ENCODE measurements at places on chromosomes 16 and 17.

DNA sequence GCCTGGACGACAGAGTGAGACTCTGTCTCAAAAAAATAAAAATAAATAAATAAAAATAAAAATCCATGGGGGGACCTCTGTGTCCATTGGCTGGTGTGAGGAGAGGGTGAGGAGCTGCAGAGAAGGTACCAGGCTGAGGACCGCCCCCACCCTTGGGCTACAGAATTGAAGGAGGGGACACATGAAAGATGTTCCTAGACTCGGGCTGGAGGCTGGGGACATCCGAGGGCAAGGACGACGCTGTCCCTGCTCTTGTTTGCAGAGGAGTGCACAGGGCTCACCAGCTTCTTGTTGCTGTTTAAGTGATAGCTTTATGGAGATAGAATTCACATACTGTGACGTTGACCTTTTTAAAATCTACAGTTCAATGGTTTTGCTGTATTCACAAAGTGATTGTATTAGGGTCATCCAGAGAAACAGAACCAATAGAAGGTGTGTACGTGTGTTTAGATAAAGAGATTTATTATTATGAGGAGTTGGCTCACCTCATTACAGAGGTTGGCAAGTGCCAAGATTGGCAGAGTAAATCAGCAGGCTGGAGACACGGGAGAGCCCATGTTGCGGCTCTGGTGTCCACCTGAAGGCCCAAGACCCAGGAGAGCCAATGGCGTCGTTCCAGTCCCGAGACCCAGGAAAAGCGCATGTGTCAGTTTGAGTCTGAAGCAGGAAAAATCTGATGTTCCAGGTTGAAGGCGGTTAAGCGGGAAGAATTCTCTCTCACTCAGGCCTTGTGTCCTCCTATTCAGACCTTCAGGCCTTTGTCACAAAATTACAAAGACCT is 320.7 kb downstream of the SEC14L1 start:
- no peak for DNase-seq

DNA sequence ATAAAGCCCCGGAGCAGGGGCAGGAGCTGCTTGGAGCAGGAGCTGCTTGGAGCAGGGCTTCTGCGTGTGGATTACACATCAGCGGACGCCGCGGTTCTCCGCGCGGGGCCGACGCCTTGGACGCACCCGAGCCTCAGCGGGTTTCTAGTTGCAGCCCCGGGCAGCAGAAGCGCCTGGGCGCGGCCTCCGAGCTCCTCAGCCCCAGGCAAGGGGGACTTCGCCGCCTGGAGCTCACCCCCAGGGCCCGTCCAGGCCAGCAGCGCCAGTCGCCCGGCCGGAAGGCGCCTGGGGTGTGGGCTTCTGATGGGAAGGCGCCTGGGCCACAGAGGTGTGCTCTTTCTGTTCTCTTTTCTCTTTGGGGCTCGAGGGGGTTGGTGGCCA is 6.3 kb downstream of the FOXF1 start:
- DNase-seq = no peak

DNA sequence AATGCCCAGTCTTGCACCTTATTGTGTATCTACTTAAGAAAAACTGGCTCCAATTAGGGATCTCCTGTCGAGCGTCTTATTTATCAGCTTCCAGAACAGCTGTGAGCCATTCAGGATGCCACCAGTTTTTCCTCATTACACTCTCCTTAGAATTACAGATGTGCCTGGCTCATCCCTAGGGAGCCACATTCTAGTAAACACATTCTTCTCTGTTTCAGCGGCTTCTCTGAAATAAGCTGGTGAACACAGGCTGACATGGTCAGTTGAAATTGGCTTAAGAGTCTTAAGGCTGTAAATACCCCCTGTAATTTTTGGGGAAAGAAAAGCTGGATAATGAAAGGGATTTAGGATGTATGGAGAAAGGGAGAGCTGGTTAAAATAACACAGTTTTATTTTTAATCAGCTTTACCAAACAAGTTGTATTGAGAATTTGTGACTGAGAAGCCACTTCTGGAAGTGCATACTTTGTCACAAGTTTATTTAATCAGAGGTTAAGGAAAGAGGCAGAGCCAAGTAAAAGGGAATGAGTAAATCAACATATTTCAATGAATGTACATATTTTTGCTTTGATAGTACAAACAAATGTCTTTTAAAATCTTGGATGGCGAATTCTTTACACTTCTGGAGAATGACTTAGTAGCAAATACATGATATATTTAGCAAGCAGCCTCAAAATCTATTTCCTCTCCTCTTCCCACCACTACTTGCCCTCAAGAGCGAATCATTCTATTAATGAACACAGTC is 562.0 kb upstream of the GOT2 start:
- no peak for DNase-seq

GRCh38 chr16:35752012-35752772 is 2292.8 kb downstream of the TP53TG3F start:
- DNase-seq = no peak

DNA sequence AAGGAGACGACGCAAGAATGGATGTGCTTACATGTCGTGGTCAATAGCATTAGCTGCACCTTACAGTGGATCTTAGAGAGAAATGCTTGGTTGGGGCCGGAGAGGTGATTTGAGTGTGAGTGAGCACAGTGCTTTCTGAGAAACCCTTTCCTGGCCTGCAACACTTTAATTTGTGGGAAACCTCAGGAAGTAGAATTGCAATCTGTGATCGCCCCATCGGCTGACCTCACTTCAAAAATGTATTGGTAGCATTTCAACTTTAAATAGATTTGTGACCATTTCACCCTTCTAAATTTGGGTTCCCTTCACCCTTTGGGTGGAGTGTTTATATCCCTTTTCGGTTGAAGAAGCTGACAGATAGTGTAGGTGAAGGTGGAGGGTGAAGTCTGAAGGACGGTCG is 13.2 kb downstream of the PRKCB start:
- DNase-seq = no peak

DNA sequence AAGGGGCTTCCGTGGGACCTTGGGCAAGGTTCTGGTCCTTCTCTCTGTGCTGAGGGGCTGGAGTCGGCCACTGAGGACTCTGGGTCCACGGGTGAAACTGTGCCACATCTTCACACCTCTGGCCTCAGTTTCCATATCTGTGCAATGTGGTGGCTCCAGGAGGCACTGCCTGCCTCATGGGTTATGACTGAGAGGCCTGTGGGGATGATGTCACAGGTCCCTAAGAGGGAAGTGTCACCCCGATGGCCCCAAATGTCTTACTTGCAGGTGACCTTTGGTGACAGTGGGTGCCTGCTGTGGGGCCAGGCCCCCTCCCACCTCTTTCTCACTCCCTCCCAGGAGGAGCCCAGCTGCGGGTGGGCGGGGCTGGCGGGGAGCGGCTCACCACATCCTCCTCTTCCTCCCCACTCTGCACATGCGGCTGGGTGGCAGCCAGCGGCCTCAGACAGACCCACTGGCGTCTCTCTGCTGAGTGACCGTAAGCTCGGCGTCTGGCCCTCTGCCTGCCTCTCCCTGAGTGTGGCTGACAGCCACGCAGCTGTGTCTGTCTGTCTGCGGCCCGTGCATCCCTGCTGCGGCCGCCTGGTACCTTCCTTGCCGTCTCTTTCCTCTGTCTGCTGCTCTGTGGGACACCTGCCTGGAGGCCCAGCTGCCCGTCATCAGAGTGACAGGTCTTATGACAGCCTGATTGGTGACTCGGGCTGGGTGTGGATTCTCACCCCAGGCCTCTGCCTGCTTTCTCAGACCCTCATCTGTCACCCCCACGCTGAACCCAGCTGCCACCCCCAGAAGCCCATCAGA is at the start of gene IL21R:
Gene IL21R, plus strand, starts transcription at position 407 of the 801 bp plus-strand sequence. CDS start 27,898 bp downstream, outside the sequence.
- peak; percentile 92 for DNase-seq

DNA sequence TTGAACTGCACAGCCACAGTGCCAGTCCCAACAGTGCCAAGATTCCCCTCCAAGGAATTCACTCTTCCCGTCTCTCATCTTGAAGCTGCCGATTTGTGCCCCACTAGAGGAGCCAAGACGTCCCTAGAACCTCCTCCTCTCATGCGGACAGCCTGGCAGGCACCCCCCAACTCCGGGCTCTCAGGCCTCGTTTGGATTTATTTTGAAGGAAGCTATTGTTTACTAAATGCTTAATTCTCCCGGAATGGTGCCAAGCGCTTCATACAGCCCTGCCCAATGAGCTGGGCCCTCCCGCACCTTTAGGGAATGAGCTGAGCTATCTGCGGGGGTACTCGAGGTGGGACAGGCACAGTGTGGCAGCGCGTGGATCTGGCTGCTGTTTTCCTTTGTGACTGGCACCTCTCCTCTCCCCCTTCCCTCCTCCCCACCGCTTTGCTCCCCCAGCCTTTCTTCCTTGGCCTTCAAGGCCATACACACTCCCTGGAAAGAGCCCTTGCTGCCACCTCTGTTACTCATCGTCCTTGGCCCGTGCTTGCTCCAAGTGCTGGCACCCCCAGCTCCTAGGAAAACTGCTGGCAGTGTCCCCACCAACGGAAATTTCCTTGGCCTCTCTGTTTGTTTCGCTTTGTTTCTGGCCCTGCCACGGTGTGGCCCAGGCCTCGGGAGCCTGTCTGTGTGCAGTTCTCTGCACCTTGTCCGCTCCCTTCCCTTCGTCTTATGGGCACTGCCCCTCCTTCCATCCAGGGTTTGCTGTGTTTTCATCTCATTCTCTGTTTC is 49.9 kb upstream of the CDR2 start:
- no peak for DNase-seq

GRCh38 chr17:43200127-43200526 is 11.5 kb upstream of the TMEM106A start:
- DNase-seq = no peak

- DNase-seq = no peak
Measured at GRCh38 chr17:81044764-81045589, 10.0 kb downstream of the BAIAP2 start.

- no peak for DNase-seq
Measured at GRCh38 chr17:55531053-55531728, 19.9 kb upstream of the SMIM36 start.

GRCh38 chr16:79372503-79373184 is 227.9 kb downstream of the MAF start:
- DNase-seq = peak; percentile 49

DNA sequence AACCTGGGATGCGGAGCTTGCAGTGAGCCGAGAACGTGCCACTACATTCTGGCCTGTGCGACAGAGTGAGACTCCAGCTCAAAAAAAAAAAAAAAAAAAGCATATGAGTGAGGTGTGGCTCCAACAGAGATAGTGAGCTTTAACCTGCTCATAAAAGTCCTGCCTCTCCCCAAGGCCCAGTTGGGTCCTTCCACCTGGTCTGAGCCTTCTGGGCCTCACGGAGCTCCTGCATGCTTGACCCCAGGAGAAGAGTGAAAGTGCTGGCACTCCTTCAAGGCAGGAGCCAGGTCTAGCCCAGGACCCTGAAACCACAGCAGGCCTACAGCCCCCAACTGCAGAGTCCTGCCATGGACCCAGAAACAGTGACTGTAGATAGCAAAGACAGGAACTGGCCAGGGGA is 17.7 kb downstream of the HSD11B2 start:
- no peak for DNase-seq

DNA sequence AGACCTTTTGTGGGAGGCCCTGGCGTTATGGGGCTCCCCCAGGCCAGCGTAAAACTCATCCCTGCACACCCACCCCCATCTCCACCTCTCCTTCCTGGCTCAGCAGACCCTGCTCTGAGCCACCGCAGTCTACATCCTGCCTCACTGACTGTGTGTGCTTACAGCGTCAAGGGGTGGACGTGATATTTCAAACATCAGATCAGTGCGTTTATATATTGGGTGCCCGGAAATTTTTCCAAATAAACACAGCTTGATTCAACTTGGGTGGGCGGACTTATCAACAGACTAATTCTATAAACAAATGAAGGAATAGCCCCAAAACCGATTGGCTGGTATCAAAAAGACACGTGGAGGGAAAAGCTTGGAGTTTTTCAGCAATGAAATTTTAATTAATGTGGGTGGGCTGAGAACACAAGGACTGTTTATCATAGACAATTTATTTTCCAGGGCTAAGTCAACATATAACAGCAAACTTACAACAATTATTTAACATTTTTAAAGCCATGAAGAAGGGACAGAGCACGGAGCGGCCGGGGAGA is at the start of gene FOXL1:
Gene FOXL1, plus strand, starts transcription at position 489 of the 539 bp plus-strand sequence. CDS start 175 bp downstream, outside the sequence.
- DNase-seq = no peak

DNA sequence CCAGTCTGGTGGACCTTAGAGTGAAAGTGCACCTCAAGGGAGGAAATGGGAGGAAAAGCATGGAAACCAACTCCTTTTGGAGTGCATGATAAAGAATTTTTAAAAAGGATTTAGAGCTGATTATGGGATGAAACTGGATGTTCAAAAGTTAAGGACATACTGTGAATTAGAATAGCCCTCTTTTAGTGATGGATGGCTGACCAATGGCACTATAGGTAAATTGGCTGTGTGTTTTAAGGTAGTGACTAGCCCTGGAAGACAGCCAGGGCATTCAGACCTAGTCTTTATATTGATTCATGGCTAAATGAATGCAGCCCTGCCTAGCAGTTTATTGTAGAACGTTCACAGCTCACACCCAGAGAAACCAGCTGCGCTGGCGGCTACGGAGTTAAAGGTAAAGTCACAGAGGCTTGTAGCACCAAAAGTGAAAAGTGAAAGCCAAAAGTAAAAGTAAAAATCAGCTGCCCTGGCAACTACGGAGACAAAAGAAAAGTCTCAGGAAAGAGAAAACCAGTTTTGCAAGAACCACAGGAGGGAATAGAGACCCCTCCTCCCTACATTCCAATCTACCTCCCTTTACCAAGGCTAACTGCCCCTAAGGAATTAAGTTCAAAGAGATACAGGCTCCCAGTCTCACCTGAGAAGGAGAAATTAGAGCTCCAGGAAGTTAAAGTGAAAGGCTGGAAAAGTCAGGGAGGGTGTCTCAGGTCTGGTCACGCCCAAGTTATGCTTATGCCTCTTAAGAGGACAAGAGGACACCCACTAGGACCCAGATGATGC is 21.8 kb downstream of the ACSM1 start:
- DNase-seq = peak; percentile 13

GRCh38 chr17:77466140-77466539 is 325.4 kb downstream of the SEC14L1 start:
- DNase-seq = no peak

Measured in stimulated activated CD4-positive, alpha-beta T cell treated with anti-CD3 and anti-CD28 coated beads, Interleukin-1b, Interleukin-23, amount 100 ng/mL, for 48 hours (primary cell).